Stimulated activated CD8-positive, alpha-beta memory T cell treated with anti-CD3 and anti-CD28 coated beads, Interleukin-7, amount 100 ng/mL, for 4 hours (primary cell): ENCODE measurements at places on chromosomes 5 and 9.

GRCh38 chr9:115923903-115924668 is 229.5 kb upstream of the PAPPA start:
- DNase-seq, result no peak

DNA sequence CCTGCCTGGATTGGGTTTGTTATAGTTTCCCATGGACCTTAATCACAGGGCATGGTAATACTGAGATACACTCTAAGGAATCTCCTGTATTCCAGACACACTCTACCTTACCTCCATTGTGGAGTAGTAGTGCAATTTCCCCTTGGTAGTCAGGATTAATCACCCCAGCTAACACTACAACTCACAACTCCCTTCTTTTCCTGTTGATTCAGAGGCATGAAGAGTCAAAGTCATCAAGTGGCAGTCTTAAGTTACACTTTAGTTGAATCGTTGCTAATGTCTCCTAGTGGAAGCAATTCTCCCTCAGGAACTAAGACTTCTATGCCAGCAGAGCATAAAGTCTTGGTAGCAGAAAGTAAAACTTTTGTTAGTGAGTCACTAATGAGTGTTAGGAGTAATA is 122.7 kb upstream of the APC start:
- no peak for DNase-seq

DNA sequence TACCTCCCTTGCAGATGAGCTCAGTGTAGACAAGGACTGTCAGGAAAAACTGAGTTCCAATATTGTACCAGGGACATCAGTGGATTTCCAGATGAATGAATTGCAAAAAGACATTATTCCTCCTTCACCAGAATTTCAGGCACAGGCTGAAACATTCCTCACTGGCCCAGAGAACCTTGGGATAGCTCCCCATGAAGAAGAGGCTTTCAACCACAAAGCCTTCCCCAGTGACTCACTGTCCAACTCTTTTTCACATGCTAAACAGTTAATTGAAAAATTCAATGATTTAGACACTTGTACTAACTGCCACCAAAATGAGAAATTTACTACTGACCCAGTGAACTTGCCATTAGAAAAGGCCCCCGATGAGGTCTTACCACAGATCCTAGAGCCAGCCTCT is 144.5 kb downstream of the UNC13B start:
- DNase-seq, result no peak

GRCh38 chr9:107540164-107540561 is 50.6 kb upstream of the KLF4 start:
- no peak for DNase-seq

- DNase-seq, result no peak
Observed at GRCh38 chr5:54261596-54261995, 48.8 kb downstream of the ARL15 start.
